ENCODE measurements at places on chromosomes 7 and 10. TPM values are rescaled to one million over a fixed set of nuclear protein-coding genes. Genes with fewer than 3 reads are reported as not detected.

Gene IL2RA
- total RNA-seq: 4.3 TPM

Gene SUN3
- not detected for total RNA-seq

Gene VSTM4
- total RNA-seq: 19.5 TPM

Gene TSPAN12
- total RNA-seq: 51.8 TPM

Gene GPNMB
- total RNA-seq: 322 TPM

Gene SPDYE9
- not detected for total RNA-seq

GRCh38 chr7:128271942-128272481, 30.9 kb downstream of the LEP start:
- DNase-seq: peak; percentile 53
- H3K4me3 ChIP-seq: peak overlapping the region; percentile 11
- no peaks in the 10 kb centered on the region for H3K36me3 ChIP-seq
- peaks cover 35% of the 10 kb centered on the region for H3K27me3 ChIP-seq

DNA sequence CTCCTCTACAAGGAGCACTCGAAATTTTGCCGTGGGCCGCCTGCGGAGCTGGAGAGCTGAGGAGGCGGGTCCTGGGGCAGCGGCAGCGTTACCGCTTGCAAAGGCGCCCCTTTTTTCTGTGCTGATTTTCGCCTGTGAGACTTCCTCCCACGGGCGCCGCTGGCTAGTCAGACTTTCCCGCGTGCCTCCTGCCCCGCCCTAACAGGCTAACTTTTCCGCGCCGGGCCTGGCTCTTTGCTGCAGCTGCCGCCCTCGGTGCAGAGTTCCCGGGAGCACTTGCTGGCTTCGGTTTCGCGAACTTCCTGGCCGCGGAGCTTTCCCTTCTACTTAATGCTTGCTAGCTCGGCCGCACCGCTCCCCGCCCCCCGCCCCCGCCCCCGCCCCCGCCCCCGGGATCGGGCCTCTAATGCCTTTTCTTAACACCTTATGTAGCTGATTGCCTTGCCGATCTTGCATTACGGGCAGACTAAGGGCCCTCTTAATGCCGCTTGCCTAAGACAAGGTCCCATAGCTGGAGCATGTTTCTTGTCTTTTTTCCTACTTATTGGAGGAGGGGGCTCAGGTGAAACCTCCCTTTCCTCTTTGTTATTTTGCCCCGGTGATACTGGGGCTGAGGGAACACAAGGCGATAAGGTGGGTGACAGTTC, 37.9 kb upstream of the RASGEF1A start:
- peaks cover 23% of the 10 kb centered on the region for H3K4me1 ChIP-seq
- H3K27me3 ChIP-seq: no peaks in the 10 kb centered on the region
- peak overlapping the region; percentile 47 for H3K4me3 ChIP-seq
- H3K36me3 ChIP-seq: no peaks in the 10 kb centered on the region
- peak overlapping the region; percentile 40 for H3K27ac ChIP-seq
- peak; percentile 91 for DNase-seq

DNA sequence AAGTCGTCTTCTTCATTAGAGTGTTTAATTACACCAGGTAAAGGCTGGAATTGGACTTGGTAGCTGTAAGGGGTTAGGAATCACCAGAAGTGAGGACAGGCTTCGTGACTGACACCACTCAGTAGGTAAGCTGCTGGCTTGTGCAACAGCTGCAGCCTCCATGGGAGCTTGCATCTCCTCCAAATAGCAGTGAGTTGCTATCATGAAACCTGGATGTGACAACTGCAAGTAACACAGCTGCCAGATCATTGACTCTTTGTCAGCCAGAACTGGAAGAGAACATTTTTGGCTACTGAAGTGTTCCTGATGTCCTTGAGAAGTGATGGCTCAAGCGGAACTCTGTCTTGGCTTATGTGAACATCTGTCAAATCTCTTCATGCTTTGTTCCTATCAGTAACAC, 64.1 kb upstream of the MSRB2 start:
- H3K4me3 ChIP-seq: no peak overlapping the region
- H3K4me1 ChIP-seq: no peaks in the 10 kb centered on the region
- no peaks in the 10 kb centered on the region for H3K27me3 ChIP-seq
- no peak for DNase-seq
- no peak overlapping the region for H3K27ac ChIP-seq

GRCh38 chr7:156969972-156970420, 20.5 kb downstream of the NOM1 start:
- no peak overlapping the region for H3K27ac ChIP-seq
- no peak overlapping the region for H3K4me3 ChIP-seq
- H3K4me1 ChIP-seq: no peaks in the 10 kb centered on the region
- no peaks in the 10 kb centered on the region for H3K27me3 ChIP-seq
- peaks cover 59% of the 10 kb centered on the region for H3K36me3 ChIP-seq

DNA sequence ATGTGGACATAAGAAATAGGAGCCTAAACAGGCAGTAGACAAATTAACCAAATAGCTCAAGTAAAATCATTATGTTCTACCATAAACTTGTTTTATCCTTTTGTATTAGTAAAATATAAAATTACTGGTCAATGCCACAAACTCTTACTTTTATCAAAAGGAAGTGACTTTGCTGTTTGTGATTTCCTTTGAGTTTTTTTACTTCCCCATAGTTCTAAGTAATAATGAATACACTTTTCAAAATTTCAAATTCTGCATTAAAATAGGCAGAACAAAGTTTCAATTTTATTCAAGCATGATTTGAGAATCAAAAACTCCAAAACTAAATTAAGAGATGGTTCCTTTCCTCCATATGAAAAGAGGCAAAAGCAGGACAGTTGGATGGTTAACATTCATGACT, 139.7 kb upstream of the ABCB5 start:
- H3K4me1 ChIP-seq: no peaks in the 10 kb centered on the region
- DNase-seq: no peak
- no peaks in the 10 kb centered on the region for H3K36me3 ChIP-seq
- H3K27ac ChIP-seq: no peak overlapping the region
- H3K27me3 ChIP-seq: no peaks in the 10 kb centered on the region
- H3K4me3 ChIP-seq: no peak overlapping the region

GRCh38 chr7:66430164-66430545, 198.5 kb upstream of the KCTD7 start:
- H3K4me1 ChIP-seq: no peaks in the 10 kb centered on the region
- no peaks in the 10 kb centered on the region for H3K27me3 ChIP-seq
- DNase-seq: no peak
- no peaks in the 10 kb centered on the region for H3K36me3 ChIP-seq

DNA sequence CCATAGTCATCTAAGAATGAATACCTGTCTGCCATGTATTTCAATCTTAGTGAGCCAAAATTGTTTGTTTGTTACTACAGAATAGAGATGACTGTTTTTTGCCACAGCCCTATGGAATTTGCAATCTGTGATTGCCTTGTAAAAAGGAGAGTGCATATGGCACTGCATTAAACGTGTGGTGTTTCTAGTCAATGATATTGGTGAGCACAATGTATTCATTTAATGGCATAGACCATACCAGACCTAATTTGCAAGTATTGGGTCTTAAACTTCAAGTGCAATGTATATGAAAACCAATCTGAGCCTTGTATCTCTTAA, 11.3 kb downstream of the INSIG1 start:
- no peaks in the 10 kb centered on the region for H3K27me3 ChIP-seq
- no peak overlapping the region for H3K4me3 ChIP-seq
- peaks cover 55% of the 10 kb centered on the region for H3K36me3 ChIP-seq

DNA sequence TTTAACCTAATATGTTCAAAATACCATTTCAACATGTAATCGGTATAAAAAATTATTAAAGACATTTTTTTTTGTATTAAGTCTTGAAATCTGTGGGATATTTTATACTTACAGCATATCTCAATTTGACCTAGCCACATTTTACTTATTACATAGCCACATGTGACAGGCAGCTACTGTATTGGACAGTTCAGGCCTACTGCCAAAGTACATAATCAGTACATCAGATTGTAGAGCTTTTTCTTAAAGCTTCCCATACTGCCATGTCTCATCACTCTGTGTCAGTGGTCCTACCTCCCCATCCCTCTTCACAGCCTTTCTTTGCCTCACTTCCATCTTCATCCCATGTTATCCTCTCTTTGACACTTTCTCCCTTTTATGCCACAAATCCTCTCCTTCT, 43.0 kb downstream of the LOXL4 start:
- no peaks in the 10 kb centered on the region for H3K4me1 ChIP-seq
- H3K27me3 ChIP-seq: no peaks in the 10 kb centered on the region
- H3K4me3 ChIP-seq: no peak overlapping the region
- DNase-seq: no peak
- H3K36me3 ChIP-seq: no peaks in the 10 kb centered on the region
- H3K27ac ChIP-seq: no peak overlapping the region

GRCh38 chr7:16795624-16796023, 9.2 kb downstream of the AGR2 start:
- H3K36me3 ChIP-seq: no peaks in the 10 kb centered on the region
- no peaks in the 10 kb centered on the region for H3K4me1 ChIP-seq
- DNase-seq: no peak

- H3K27me3 ChIP-seq: no peaks in the 10 kb centered on the region
- peaks cover 16% of the 10 kb centered on the region for H3K36me3 ChIP-seq
- H3K27ac ChIP-seq: no peak overlapping the region
- H3K4me3 ChIP-seq: no peak overlapping the region
- peaks cover 11% of the 10 kb centered on the region for H3K4me1 ChIP-seq
Measured at GRCh38 chr7:111878785-111879184, 316.5 kb upstream of the IMMP2L start.

GRCh38 chr10:71554671-71555070, 158.0 kb downstream of the CDH23 start:
- no peaks in the 10 kb centered on the region for H3K36me3 ChIP-seq
- H3K4me1 ChIP-seq: no peaks in the 10 kb centered on the region
- no peaks in the 10 kb centered on the region for H3K27me3 ChIP-seq
- no peak for DNase-seq
- H3K4me3 ChIP-seq: no peak overlapping the region

- no peak overlapping the region for H3K4me3 ChIP-seq
- DNase-seq: no peak
- H3K4me1 ChIP-seq: no peaks in the 10 kb centered on the region
- H3K27me3 ChIP-seq: no peaks in the 10 kb centered on the region
- no peaks in the 10 kb centered on the region for H3K36me3 ChIP-seq
- H3K27ac ChIP-seq: no peak overlapping the region
Measured at GRCh38 chr7:28759475-28759971, 198.6 kb downstream of the TRIL start.

DNA sequence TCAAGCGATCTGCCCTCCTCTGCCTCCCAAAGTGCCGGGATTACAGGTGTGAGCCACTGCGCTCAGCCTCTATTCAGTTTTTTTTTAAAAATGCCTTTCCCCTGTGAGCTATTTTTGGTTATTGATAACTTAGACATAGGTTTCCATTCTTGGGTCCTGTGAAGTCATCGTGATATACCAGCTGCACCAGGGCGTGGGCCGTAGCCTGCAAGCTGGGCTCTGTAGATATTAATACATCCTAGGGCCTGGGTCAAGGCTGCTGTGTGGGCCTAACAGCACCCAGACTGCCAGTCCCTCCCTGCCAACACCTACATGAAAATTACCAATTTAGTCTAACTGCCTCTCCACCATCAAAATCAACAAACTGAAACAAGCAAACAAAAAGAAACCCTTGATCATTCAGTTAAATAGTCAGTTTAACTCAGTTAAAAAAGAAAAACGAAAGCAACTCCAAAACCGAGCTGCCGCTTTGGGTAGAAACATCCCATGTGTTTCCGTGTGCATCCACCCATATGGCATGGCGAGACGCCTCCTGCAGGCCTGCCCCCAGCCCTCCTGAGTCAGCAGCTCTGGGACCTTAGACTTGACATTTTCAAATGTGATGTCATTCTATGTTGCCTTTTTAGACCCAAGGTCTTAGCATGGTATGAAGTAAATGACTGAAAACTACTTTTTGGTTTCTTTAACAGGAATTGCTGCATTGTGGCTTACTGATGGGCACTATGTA, 330.2 kb downstream of the GLRX3 start:
- H3K27me3 ChIP-seq: no peaks in the 10 kb centered on the region
- DNase-seq: no peak
- no peaks in the 10 kb centered on the region for H3K36me3 ChIP-seq
- H3K4me3 ChIP-seq: no peak overlapping the region

DNA sequence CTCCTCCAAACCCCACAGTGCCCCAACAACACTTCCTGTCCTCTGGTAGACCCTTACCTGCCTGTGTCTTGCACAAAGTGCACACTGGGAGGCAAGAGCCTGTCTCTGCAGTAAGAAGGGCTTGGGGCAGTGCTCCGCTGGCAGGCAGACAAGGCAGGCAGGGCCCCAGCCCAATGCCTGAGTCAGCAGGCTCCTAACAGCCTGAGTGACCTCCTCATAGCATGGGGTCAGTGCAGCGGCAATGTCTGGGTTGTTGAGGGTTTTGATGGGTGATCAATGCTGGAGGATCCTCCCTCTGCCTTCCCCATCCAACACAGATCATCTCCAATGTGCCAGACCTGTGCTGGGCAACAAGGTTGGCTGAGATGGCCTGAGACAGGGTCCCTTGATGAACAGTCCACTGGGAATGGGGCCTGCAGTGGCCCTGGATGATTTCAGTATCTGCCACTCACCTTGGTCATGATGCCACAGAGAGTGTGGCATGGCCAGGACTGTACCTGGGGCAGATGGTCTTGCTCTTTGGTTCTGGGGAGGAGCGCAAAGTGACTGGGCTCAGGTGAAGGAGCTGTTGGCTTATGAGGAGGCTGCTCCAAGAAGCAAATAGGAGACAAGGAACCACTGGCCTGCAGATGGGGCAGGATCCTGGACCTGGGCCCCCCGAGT, 55.6 kb upstream of the CAMK2B start:
- no peak overlapping the region for H3K27ac ChIP-seq
- no peak for DNase-seq
- no peak overlapping the region for H3K4me3 ChIP-seq
- no peaks in the 10 kb centered on the region for H3K27me3 ChIP-seq
- H3K4me1 ChIP-seq: no peaks in the 10 kb centered on the region

DNA sequence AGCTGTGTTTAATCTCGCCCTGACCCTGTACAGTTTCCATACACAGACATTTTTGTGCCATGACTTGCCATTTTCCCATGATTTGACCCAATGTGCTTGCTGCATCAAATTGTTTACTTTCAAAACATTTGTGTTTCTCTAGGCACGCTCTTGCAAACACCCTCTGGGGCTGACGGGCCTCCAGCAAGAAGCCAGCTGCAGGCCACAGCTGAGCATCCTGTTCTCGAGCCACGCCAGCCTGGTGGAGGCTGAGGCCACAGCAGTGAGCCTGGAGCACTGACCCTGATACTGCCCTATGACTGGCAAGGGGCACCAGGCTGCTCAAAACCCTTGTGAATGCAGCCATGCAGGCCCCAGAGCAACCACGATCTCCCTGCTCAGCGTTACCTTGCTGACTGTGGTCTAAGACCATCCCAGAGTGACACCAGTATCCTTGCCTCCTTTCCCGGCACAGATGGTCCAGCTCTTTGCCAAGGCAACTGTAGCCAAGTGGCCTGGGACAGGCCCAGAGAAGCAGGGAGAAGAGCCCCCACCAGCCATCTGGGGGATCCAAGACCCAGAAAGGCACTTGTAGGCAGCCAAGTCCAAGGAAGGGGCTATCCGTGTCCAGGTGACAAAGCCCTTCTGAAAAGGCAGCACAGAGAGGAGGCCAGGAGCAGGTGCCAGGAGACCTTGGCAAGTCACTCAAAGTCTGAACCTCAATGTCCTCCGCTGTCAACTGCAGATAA, 78.5 kb downstream of the OAT start:
- H3K27me3 ChIP-seq: no peaks in the 10 kb centered on the region
- H3K27ac ChIP-seq: peak overlapping the region; percentile 30
- H3K4me1 ChIP-seq: peaks cover 14% of the 10 kb centered on the region
- H3K4me3 ChIP-seq: no peak overlapping the region
- H3K36me3 ChIP-seq: no peaks in the 10 kb centered on the region

Data from upper lobe of right lung (tissue), 1 donor.